ENCODE measurements at places on chromosomes 1 and 21.

DNA sequence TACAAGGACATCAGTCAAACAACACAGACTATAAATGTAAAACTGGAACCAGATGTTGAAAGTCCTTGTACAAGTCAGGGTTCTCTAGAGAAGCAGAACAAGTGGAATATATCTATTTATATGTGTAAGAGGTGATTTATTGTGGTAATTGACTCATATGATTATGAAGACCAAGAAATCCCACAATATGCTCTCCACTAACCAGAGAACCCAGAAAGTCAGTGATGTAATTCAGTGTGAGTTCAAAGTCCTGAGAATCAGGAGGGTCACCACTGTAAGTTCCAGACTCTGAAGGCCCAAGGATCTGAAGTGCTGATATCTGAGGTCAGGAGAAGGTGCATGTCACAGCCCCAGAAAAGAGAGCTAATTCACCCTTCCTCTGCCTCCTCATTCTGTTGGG, 57.0 kb downstream of the LRRC53 start:
- no peak for DNase-seq

- DNase-seq, result no peak
Observed at GRCh38 chr1:173798078-173798477, 26.4 kb upstream of the DARS2 start.

GRCh38 chr1:9493326-9493725, 45.9 kb upstream of the SLC25A33 start:
- no peak for DNase-seq

DNA sequence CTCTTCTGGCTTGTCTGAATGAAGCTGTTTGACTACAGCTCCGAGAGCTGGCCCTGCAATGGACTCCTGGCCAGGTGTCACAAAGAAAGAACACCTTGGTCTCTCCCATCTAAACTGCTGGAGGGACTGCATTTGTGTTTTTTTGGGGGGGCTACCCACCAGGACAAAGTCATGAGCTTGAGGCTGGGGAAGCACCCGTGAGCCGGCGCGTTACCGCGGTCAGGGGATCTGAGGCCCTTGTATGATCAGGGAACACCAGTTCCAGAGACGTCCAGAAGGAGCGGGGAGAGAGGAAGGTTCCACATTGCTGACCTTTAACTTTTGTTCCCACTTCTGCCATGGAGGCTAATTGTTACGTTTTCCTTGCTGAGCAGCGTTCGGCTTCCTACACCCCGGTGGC, 84.5 kb upstream of the C1orf174 start:
- no peak for DNase-seq

DNA sequence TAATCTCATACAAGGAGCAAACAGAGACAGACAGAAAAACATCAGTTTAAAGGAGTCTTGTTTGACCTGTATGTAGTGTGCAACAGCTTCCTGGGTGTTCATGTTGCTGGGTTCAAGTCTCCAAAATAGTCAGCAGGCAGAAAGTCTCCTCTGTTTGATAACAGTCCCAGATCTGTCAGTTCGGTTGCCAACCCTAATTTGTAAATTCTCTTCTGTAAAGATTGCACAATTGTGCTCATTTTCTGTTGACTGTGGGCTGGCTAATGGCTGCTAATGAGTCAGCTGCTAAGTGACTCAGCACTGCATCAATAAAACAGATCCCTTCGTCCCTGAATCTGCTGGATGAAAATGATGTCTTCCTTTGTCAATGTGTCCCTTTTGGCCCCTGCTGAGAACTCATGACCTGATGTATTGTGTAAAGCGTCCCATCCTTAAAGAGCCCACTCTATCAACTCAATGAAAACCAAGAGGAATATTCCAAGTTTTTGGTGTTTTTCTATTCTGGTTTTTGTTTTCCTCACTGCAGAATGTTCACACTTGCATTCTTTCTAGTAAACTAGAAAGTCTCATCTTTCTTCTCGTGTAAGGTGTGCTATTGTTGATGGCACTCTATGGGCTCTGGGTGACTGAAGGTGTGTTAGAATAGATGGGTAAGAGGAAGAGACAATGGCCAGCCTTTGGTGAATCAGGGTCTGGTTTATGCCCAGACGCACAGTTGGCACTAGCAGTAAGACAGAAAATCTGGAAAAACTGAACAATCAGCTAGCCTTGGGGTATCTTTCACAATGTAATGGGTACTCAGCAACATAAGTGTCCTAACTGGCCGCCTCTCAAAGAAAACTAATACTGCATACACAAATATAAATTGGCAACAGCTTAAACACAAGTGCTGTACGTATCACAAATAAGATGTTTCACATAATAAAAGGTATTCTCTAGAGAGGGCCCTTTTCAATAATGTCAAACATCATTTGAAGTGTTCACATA, 75.1 kb upstream of the SIPA1L2 start:
- DNase-seq, result no peak

GRCh38 chr1:182169203-182169602, 107.7 kb upstream of the ZNF648 start:
- no peak for DNase-seq
